ENCODE measurements at places on chromosomes 3 and 15. TPM values are rescaled to one million over a fixed set of nuclear protein-coding genes. Genes with fewer than 3 reads are reported as not detected.

ST8SIA2 gene
- not detected for polyA plus RNA-seq

ZSCAN2 gene
- polyA plus RNA-seq, result 7.6 TPM

MAGEF1 gene
- polyA plus RNA-seq, result 48.5 TPM

PPP1R14D gene
- polyA plus RNA-seq, result not detected

ELP6 gene
- polyA plus RNA-seq, result 35.1 TPM

WDR73 gene
- polyA plus RNA-seq, result 15.0 TPM

DNA sequence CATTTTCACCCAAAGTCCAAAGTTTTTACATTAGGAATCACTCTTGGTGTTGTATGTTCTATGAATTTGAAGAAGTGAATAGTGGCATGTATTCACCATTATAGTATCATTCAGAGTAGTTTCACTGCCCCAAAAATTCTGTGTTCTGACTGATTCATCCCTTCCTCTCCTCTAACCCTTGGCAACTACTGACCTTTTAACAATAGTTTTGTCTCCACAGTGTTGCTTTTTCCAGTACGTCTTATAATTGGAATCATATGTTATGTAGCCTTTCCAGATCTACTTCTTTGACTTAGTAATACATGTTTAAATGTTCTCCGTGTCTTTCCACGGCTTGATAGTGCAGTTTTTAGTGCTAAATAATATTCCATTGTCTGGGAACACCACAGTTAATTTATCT, 379.0 kb upstream of the SGO1 start:
- no peak overlapping the region for H3K4me3 ChIP-seq
- no peaks in the 10 kb centered on the region for H3K36me3 ChIP-seq
- H3K4me1 ChIP-seq, result no peaks in the 10 kb centered on the region
- no peaks in the 10 kb centered on the region for H3K27me3 ChIP-seq

GRCh38 chr3:194537732-194538247, 51.0 kb upstream of the ATP13A3 start:
- no peak for DNase-seq
- no peak overlapping the region for H3K4me3 ChIP-seq
- no peak overlapping the region for H3K27ac ChIP-seq
- peaks cover 8% of the 10 kb centered on the region for H3K4me1 ChIP-seq

GRCh38 chr15:90863987-90864386, 4.4 kb upstream of the FURIN start:
- no peaks in the 10 kb centered on the region for H3K27me3 ChIP-seq
- H3K4me1 ChIP-seq, result peaks cover 26% of the 10 kb centered on the region
- no peak overlapping the region for H3K4me3 ChIP-seq
- H3K36me3 ChIP-seq, result no peaks in the 10 kb centered on the region
- no peak overlapping the region for H3K27ac ChIP-seq

DNA sequence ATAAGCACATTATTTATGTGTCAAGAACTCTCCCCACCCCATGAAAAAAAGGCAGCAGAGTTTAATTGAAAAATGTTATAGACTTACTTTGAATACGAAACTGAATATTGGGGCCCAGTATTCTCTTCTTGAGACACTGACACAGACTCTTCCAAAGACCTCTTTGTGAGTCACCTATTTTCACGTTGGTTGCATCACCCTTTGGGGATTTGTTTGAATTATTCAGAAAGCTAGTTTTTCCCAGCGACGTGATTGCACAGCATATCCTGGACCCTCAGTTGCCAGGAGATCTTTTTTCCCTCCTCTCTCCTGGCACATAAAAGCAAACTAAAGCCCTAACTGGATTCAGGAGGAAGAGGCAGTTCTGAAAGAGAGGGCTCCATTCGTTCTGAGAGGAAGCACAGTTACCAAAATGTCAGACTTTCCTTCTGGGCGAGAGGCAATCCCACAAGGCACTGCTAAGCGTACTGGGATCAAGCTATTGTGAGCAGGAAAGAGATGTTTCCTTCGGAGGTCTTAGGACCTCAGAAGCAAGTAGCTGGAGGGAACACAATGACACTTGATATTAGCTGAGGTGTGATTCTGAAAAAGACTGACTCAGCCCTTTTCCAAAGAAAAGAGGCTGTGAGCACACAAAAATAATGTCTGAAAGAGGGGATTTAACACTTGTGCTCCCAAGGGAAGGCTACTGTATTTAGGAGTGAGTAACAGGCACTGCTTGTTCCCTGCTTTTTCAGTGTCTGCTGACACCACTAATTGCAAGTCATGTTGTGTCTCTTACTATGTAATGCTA, 65.8 kb upstream of the CADPS start:
- no peak overlapping the region for H3K27ac ChIP-seq
- no peaks in the 10 kb centered on the region for H3K4me1 ChIP-seq
- H3K4me3 ChIP-seq, result no peak overlapping the region
- no peak for DNase-seq

DNA sequence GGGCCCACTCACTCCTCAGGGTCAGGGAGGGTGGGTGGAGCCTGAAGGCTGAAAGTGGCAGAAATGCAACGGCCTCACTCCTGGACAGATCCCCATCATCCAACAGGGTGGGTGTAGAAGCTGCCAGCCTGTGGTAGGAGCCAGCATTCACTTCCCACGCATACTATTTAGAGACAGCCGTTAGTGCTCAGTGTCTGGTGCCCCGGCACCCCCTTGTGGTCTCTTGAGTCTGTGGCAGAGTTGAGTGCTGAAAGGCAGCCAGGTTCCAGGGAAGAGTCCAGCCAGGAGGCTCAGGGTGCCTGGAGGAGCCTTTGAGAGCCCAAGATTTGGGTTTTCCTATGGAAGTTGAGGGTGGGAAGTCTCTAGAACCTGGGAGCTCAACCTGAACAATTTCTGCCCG, 2.1 kb upstream of the GNAT1 start:
- no peak for DNase-seq
- no peaks in the 10 kb centered on the region for H3K36me3 ChIP-seq
- H3K27ac ChIP-seq, result no peak overlapping the region

DNA sequence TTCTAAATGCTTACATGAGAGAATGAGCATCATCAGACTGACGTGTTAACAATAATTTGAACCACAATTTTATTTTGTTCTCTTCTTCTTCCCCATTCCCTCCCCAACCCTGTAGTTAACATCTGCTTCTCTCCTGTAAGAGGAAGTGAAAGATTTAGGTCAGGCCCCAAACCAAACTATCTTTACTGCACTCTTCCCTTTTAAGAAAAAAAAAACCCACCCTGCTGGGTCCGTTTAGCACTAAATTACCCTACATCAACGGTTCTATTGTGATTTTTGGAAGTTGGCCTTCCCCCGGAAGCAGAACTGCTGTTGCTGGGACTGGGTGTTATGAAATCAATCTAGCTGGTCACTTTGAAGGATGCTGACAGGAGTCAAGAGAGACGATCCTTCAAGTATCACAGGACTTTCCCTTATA, 49.4 kb downstream of the NFKBIZ start:
- no peaks in the 10 kb centered on the region for H3K36me3 ChIP-seq
- peak; percentile 84 for DNase-seq
- H3K27me3 ChIP-seq, result no peaks in the 10 kb centered on the region
- H3K27ac ChIP-seq, result peak overlapping the region; percentile 92

- no peak overlapping the region for H3K4me3 ChIP-seq
- H3K27ac ChIP-seq, result no peak overlapping the region
- DNase-seq, result no peak
- no peaks in the 10 kb centered on the region for H3K27me3 ChIP-seq
- H3K4me1 ChIP-seq, result peaks cover 7% of the 10 kb centered on the region
Measured at GRCh38 chr3:59426821-59427565, 377.2 kb upstream of the CFAP20DC start.

Data from naive B cell (primary cell).